Stimulated activated CD4-positive, alpha-beta T cell treated with anti-CD3 and anti-CD28 coated beads, Interleukin-1b, Interleukin-23, amount 100 ng/mL, for 4 hours (primary cell): ENCODE measurements at places on chromosomes 4 and X.
A peak's percentile ranks its signal among the peaks of the same experiment; 100 is the strongest.

- DNase-seq: no peak
These were observed 67.3 kb downstream of the AFAP1 start for GRCh38 chr4:7872264-7872771.

GRCh38 chrX:9390121-9390520 is 74.7 kb upstream of the TBL1X start:
- DNase-seq: no peak

DNA sequence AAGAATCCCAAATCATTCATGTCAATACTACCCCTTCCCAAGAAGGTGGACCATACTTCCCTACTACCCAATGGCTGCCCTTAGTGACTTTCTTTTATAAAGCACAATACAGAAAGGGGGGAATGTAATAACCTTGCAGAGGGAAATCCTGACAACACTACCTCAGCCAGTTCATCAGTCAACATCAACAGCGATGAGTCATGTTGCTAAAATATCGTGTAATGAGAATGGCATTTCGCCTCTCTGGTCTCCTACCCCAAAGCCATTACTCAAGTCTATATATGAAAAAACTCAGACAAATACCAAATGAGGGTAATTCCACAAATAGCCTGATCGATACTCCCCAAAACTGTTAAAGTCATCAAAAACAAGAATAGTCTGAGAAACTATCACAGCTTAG is 3.3 kb upstream of the MAGEA8 start:
- DNase-seq: no peak

DNA sequence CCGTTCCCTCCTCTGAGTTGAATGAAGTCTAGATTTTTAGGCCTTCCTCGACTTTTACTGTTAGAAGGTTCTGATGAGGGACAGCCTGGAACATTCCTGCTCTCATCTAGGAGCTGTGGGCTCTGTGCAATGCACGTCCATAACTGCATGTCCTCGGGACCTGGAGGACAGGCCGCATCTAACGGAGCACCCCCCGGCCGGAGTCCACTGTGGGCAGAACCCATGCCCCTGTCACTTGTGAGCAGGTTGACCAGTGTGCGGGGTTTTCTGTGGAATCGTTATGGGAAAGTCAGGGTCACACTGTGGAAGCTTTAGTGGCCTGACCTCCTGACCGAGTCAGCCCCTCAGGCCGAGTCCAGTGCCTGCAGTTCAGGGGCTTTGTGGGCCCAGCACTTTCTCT is 19.3 kb upstream of the TADA2B start:
- DNase-seq: no peak

- DNase-seq: no peak
These were observed 82.0 kb upstream of the NEIL3 start for GRCh38 chr4:177227636-177228035.

- DNase-seq: no peak
These were observed 46.7 kb downstream of the ZNF827 start for GRCh38 chr4:145891958-145892357.

DNA sequence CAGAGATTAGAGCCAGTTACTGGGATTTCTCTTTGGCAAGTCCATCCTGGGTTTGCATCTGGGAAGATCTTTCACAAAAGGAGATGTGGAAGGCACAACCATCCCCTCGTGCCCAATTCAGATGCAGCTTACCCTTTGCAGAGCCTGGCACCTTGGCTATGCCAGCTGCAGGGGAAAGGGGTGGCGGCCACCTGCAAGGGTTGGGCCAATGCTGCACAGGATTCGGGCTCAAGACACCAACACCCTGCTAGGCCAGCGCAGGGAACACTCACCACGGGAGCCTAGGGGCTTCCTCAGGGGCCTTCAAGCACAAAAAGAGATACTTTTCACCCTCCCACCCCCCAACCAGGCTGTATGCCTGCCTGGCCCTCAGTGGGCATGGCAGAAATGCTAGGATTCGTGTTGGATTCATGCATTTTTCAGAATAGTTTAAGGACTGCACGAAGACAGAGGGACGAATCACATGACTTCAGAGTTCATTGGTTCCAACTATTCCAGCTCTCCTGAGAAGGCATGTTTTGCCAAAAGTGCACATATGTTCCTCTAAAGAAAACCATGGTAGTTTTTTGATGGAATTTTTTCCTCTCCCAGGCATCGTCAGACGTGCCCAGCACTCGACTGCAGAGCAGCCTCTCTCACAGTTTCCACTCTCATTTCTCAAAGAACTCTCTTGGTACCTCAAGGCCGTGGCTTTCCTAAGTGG is 94.4 kb downstream of the PHKA2 start:
- no peak for DNase-seq

- no peak for DNase-seq
These were observed 406.2 kb downstream of the MAPK10 start for GRCh38 chr4:85953651-85954018.

- no peak for DNase-seq
These were observed 100.4 kb downstream of the ITM2A start for GRCh38 chrX:79266702-79267101.

- DNase-seq: no peak
These were observed 211.6 kb downstream of the RCHY1 start for GRCh38 chr4:75302648-75303047.

GRCh38 chr4:5758741-5759140 is 47.7 kb downstream of the EVC start:
- DNase-seq: peak; percentile 41

- DNase-seq: no peak
These were observed 150.9 kb downstream of the SHOX start for GRCh38 chrX:781224-782204.

- DNase-seq: no peak
These were observed 1080.4 kb upstream of the INTU start for GRCh38 chr4:126552321-126552720.

GRCh38 chr4:17788956-17789355 is 7.5 kb upstream of the FAM184B start:
- no peak for DNase-seq

DNA sequence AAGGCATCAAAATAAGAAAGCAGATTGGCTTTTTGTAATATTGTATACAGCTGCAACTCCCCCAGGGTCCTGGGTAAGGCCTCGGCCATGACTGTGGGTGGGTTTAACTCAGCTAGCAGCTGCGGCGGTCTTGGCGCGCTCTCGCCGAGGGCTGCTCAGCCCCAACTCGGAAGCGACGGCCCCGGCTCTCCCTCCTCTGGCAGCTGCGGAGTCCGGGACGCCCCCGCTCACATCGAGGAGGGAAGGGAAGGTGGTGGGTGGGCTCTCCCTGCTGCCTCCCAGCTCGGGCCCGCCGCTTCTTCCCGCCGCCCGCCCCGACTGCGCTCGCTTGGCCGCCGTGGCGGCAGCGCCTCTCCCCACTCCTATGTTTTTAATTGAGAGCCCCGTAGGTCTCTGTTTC is 51.2 kb downstream of the GPR50 start:
- no peak for DNase-seq

GRCh38 chr4:185773419-185773818 is 38.6 kb downstream of the SORBS2 start:
- no peak for DNase-seq

DNA sequence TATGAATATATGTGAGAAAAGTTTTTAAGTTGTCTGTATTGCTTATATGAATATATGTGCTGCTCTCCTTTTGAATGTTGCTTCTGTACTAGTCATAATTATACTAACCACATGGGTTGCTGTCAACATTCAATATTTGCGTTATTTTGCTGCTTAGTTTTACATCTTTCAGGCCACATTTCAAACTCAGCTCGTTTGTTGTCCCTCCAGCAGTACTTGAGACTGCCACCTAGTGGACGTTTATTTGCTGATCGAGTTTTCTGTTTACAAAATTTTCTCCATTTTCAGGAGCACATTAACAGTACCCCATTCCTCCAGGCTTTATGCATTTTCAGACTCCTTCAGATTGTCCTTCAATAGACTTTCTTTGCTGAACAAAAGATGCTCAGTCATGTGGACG is 75.8 kb downstream of the NUDT11 start:
- DNase-seq: no peak
